ENCODE measurements at places on chromosomes 4 and X. TPM values are rescaled to one million over a fixed set of nuclear protein-coding genes. Genes with fewer than 3 reads are reported as not detected.

The PDGFC gene
- total RNA-seq = 37.6 TPM

The MAGEB2 gene
- 0.16 TPM for total RNA-seq

The GAGE12H gene
- not detected for total RNA-seq

The SORCS2 gene
- total RNA-seq = 9.1 TPM

DNA sequence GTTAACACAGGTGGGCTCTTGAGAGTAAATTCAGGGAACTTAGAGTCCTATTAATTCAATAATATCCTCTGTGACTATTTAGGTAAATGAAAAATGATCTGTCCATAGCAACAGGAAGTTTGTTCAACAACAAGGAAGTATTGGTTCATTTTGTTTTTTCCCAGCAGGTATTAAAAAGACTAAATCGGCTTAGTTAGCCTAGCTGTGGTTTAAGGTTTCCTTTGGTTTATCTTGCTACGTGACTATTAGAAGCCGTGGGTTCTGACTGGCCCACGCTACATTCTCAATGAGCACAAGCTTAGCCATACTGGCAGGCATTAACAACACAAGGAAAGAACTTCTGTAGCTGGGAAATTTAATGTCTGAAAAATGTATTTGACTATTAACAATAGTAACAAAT is 168.8 kb upstream of the HS3ST1 start:
- no peaks in the 10 kb centered on the region for H3K36me3 ChIP-seq
- no peak overlapping the region for H3K4me3 ChIP-seq
- no peak overlapping the region for H3K27ac ChIP-seq
- H3K27me3 ChIP-seq = no peaks in the 10 kb centered on the region

DNA sequence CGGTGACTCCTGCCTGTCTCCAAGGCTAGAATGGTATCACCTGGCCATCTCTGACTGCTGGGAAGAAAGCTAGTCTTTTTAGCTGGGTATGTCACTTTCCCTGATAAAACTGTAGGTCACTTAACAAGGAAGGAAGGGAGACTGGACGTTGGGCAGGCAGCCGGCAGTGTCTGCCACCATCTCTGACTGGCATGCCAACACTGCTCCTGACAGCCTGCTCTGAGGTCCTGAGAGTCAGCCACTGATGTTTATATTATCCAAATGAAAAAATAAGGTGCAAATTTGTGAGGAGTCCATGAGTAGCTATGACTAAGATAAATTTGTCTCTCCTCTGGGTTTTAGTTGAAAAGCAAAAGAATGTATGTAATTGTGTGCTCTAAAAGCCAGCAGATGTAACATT is 77.2 kb downstream of the SNX25 start:
- H3K27ac ChIP-seq = no peak overlapping the region
- H3K4me3 ChIP-seq = no peak overlapping the region
- no peak for DNase-seq
- H3K36me3 ChIP-seq = no peaks in the 10 kb centered on the region

DNA sequence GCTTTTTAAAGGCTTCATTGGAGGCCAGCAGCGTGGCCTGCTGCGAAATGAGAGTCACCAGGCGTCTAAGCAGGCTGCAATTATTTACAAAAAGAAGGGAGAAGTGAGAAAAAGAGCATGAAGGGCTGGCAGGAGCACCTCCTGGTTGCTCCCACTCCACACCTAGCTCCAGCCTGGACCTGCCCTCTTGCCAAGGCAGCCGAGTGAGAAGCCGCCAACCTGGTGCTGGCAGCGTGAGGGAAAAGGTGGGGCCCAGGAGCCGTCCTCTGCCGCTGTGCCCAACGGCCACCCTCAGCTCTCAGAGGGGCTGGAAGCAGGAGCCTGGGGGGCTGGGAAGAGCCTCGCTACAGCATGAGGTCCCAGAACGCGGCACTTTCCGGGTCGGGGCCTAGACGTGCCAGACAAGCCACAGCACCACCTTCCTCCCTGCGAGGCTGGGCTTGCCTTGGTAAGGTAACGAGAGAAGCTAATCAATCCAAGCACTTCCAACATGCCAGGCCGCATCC is 16.3 kb downstream of the SLC6A8 start:
- no peak overlapping the region for H3K4me3 ChIP-seq
- H3K27ac ChIP-seq = no peak overlapping the region
- DNase-seq = no peak
- no peaks in the 10 kb centered on the region for H3K36me3 ChIP-seq
